ENCODE measurements at places on chromosomes 11 and 22.

DNA sequence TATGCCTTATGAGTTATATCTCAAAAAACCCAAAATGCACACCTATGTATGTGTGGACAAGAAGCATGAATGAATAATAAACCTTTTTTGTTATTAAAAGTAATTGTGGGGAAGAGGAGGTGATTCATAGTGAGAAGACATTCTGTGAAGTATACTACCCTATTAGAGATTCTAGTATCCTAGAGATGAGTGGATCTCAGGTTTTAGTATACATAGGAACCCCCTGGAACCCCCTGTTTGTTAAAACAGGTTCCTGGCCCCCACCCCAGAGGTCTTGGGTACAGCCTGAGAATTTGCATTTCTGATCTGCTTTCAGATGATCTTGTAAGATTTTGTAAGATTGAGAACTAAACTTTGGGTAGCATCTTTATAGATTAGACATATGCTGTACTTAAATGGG is 17.5 kb downstream of the NUCB2 start:
- no peak for DNase-seq

- no peak for DNase-seq
Measured at GRCh38 chr22:20117633-20118299, 740 bp upstream of the TRMT2A start.

- DNase-seq, result no peak
Measured at GRCh38 chr11:81070948-81071347, 1630.1 kb upstream of the TENM4 start.

DNA sequence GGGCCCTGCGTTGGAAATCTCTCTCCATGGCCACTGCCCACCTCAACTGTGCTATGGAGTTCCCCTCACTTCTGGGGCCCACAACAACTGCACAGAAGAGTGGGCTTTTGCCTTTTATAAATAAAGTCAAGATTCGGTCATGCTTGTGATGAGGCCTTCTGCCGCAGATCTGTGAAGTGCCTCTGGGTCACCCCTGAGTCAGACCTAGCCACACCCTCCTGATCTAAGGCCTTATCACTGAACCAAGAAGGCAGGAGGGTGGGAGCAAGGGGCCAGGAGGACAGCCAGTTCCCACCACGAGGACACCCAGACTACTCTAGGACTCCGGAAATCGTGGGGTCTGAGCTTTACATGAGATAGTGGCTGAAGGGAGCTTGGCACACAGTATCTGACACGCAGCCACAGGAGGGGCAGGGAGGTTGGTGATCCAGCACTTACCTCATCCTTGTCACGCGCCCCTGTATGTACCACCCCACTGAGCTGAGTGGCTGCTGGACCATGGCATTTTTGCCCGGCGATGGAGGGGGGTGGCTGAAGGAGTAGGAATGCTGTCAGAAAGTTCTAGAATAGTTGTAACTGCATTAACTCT is 115.7 kb downstream of the ABTB2 start:
- no peak for DNase-seq

DNA sequence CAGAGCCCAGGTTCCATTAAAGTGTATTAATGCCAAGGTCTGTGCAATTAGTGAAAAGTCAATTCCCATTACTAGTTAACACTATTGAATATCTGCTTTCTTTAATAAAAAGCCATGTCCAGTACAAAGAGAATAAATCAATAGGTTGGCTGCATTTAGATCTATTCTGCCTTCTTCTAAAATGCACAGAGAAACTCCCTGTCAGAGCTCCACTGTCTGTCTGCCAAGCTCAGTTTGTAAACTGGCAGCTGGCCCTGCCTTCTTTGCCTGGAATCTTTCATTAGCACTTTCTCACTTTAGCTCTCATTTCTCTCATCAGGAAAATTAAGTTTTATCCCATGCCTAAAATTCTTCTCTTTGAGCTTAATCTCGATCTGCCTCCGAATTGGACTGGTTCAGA is 35.6 kb downstream of the ARL14EP start:
- DNase-seq, result no peak

GRCh38 chr11:96341211-96342013 is 1.6 kb downstream of the MAML2 start:
- peak; percentile 34 for DNase-seq

DNA sequence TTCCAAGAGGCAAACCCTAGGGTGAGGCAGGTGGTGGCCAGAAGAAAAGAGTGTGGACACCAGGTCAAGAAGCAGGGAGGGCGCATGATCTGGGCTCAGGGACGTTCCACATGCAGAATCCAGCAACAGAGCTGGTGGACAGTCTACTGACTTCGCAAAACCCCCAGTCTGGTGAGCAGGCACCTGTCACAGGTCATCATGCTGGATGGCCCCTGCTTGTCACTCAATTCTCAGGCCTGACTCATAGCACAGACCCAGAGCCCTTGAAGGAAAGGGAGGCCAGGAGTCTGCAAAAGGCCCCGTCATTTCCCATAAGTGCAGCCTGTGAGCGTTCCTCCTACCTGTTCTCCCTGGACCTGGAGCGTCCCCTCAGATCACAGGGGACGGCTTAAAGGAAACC is 18.2 kb downstream of the APOL4 start:
- DNase-seq, result no peak

GRCh38 chr11:7414973-7415817 is 70.1 kb upstream of the OLFML1 start:
- DNase-seq, result no peak

DNA sequence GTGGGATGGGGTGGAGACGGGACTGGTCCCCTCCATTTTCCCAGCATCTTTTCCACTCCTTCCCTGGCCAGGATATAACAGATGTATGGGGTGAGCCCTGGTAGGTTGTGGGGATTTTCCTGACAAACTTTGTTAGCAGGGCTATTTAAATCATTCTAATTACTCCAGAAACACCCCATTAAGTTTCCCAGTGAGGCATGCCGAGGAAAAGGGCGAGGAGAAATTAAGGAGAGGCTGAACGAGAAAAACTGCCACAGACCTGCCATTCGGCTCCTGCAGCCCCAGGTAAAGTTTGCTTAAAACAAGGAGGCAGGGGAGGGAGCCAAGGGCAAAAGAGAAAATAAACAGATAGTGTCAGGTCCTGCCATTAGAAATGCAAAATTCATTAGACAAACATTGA is 428.2 kb downstream of the BUD13 start:
- DNase-seq, result no peak

DNA sequence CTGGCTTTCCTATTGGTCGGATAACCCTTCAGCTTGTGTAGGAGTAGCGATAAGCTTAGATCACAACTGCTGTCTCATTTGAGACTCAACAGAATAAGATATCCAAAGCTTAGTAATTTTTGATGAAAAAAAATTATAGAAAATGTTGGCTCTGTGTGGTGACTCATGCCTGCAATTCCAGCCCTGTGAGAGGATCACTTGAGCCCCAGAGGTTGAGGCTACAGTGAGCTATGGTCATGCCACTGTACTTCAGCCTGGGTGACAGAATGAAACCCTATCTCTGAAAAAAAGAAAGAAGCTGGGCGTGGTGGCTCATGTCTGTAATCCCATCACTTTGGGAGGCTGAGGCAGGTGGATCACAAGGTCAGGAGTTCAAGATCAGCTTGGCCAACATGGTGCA is 55.6 kb upstream of the RRM1 start:
- no peak for DNase-seq

- no peak for DNase-seq
Measured at GRCh38 chr11:119056421-119056999, 495 bp downstream of the HYOU1 start.
